ENCODE measurements at places on chromosomes 5 and 9.

DNA sequence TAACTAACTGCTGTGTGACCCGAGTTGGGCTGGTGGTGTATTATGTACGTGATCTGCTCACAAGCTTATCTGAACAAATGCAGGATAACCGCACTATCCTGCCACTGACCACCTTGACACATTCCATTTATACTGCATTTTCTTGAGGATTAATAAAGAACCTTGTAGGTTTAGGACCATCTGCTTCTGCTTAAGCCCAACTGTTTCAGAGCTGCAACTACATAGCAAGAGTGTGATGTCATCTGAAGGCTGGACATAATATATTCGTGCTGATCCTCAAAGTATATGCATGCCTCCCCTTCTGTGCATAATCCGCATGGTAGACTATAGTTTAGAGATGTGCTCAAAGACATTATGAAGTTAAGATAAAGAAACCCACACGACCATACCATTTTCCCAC, 435.9 kb downstream of the BNC2 start:
- DNase-seq = no peak

GRCh38 chr9:23467276-23467675, 358.8 kb downstream of the ELAVL2 start:
- DNase-seq = no peak

DNA sequence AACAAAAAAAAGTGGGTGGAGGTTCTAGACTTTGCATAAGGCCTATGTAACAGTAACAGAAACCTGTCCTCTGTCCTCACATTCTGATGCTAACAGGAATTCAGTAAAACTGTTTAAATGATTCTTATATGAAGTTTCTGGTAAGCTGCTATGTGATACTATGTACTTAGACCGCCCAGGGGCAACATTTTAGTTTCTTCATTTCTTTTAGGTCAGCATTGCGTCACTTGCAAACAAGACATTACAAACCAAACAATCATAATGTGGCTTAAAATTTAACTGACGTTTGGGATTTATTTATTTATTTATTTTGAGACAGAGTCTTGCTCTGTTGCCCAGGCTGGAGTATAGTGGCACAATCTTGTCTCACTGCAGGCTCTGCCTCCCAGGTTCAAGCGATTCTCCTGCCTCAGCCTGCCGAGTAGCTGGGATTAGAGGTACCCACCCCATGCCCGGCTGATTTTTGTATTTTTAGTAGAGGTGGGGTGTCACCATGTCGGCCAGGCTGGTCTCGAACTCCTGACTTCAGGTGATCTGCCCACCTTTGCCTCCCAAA, 44.3 kb downstream of the TENT4A start:
- no peak for DNase-seq

DNA sequence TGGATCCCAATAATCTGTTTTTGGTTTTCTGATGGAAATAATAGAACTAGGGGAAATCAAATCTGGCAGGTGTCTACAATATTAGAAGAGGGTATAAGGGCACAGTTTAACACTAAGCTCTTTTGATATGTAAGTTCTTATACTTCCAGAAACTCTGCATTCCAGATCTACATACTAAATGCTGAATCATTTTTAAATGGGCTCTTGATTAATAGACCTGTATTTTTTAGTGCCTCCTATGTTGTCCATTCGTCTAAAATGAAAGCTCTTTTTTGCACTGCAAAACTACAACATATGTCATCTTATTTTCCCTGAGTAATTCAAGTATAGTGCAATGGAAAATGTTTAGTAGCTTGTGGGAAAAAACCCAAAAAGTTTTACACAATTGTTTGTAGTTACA, 44.2 kb downstream of the NR6A1 start:
- DNase-seq = no peak

DNA sequence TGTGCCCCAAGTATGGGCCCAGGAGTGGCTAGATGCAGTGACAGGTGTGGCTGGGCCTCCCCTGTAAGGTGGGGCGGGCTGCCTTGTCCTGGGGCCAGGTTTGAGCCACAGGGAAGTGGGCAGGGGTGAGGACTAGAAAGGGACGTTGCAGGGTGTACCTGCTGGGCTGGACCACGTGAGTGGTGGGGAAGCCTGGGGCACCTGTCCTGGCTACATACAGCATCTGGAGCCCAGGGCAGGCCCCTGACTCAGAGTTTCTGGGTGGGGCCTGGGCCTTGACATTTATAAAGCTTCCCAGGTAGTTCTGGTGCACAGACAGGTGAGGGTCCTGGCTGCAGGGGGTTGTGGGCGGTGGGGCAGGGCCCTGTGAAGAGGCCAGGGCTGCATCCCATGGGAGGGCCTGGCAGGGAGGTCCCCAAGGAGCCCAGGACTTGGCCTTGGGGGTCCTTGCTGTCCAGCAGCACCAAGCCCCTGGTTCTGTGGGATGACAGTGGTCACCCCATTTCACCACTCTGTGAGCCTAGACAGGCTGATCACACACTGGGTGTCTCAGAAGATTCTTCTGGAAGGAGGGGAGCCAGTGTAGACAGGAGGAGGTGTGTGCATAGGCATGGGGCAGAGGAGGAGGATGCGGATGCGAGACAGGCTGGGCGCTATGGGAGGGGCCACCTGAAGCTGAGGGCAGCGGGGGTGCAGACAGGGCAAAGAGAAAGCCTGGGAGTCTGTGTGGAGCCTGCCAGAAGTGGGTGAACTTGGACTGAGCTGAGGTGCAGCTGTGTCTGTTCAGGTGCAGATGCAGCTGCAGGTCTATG, 94.0 kb downstream of the PHF2 start:
- DNase-seq = no peak

DNA sequence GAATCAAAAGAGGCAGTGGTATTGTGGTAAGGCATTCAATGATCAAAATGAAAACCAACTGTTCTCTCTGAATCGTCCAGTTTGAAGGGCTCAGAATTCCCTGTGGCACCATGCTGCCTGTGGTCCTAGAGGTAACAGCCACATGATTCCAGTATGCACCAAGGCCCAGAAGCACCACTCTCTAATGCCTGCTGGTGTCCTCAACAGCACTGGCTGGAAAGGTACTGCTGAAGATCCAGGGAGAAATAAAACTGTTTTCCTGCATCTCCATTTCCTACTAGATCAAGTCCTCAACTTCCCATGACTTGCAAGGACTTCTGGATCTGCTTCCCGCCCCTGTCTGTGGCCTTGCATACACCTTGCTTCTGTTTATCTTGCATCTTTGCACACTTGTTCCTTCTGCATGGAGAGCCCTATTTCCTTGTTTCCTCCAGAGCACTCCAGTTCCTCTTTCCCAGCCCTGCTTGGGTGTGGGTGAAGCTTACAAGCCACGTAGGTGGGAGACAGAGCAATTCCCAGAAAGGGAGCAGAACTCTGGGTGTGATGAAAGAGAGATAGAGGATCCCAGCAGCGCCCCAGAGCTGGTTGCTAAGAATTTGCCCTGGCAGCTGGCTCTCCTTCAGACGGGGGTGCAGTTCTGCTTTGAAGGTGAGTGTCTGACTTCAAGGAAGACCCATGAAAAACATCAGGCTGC, 41.0 kb upstream of the EQTN start:
- DNase-seq = no peak

- no peak for DNase-seq
These were observed 1006.9 kb upstream of the CTNND2 start for GRCh38 chr5:12911156-12911555.

- DNase-seq = no peak
These were observed 90.3 kb downstream of the AP3B1 start for GRCh38 chr5:78204241-78204640.

DNA sequence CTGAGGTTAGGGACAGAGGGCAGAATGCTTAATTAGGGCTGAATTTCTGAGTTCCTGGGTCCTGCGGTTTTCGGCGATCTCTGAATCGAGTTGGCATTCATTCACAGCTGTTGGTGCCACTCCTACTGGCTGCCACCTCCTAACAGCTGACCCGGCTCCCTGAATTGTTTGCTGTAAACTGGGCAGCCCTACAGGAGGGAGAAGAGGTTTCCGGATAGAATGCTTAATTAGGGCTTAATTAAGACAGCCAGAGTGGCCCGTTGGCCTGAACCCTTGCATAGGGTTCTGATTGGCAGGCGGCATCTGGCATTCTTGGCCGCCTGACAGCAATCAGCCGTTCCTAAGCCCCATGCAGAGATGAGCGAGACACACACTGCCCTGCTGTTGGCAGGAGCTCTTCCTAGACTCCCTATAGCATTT, 25.7 kb downstream of the FRMPD1 start:
- DNase-seq = no peak

All from GDM1 (cell line).